ENCODE measurements at places on chromosomes 2 and 18.

- DNase-seq, result no peak
Observed at GRCh38 chr2:29000956-29001355, 19.9 kb downstream of the TOGARAM2 start.

GRCh38 chr2:112147382-112148168 lies 9.4 kb downstream of the FBLN7 start:
- no peak for DNase-seq

- DNase-seq, result no peak
Observed at GRCh38 chr2:42232024-42232423, 62.9 kb downstream of the EML4 start.

DNA sequence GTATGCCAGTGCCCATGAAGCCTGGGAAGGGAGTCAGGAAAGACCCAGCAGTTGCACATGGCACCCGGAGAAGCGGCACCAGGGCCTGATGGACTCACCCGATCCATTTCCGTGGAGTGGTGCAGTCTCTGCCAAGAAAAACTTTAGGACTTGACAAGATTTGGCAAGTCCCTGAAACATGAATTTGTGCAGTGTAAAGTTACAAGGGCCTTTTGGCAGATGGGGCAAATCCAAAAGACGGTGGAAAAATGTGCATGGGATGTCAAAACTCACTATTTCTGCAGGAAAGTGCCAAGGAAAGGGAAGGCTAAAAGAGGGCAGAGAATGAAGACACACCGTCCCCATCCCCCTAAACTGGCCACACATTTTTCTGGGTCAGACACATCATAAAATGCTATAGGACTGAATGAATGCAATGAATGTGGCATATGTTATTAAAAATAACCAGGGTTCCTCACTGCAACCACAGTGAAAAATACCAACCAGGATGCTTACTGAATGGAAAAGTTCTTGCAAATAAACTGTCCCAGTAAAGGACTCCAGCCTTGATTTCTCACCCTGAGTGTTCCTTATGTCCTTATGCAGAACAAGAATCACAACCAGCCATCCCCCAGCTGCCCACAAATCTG lies 173.5 kb upstream of the SIX2 start:
- DNase-seq, result no peak

GRCh38 chr18:75247611-75248421 lies 37.2 kb downstream of the TSHZ1 start:
- peak; percentile 45 for DNase-seq
